ENCODE measurements at places on chromosomes 2 and 18.

- no peak for DNase-seq
These were observed 40.6 kb downstream of the ACTR3 start for GRCh38 chr2:113930448-113930847.

DNA sequence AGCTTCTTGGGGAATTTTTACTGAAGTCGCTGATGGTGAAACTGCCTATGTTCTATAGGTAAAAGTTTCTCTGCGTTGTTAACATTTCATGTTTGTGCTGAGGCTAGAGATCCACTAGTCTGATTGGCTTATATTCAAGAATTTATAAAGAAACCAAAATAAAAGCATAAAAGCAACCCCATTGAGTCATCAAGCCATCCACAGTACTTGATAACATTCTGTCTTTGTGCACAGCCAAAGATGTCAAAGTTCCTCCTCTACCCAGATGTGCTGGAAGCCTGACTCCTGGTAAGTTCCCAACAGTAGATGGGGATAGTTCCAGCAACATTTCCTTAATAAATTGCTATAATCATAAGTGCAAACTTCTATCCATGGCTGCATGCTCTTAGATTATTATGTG is 107.8 kb downstream of the TANC1 start:
- DNase-seq = no peak

DNA sequence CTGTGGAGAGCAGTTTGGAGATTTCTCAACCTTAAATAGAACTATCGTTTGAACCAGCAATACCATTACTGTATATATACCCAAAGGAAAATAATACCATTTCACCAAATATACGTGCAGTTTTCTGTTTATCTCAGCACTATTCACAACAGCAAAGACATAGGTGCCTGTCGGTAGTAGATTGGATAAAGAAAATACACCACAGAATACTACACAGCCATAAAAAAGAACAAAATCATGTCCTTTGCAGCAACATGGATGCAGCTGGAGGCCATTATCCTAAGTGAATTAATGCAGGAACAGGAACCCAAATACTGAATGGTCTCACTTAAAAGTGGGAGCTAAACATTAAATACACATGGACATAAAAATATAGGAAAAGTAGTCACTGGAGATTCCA is 81.3 kb downstream of the SMCHD1 start:
- no peak for DNase-seq

DNA sequence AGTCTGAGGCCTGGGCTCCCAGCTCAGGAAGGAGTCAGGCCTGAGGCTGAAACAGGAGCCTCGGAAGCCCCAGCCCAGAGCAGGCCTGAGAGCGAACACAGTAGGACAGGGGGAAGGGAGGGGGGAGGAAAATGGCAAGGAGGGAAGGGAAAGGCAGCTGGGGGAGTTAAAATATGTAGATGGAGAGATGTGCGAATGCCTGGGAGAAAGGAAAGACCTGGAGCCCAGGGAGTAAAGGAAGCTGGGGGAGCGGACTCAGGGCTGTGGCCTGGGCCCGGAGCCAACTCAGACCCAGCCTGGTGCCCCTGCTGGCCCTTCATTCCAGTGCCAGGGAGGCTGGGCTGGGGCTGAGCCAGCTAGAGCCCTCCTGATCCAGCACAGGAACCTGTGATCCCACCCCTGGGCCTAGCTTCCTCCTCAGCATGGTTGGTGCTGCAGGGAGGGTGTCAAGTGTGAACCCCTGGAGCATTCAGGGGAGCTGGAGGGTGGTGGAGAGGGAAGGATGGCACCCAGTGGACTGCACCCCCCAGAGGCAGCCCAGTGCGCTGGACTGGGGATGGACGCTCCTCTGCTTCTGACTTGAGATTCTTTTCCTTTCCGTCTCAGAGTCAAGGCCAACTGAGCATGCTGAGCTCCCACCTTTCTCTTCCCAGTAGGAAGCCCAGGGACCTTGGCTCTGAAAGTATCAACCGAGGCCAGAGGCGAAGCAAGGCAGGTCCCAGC is 46.3 kb downstream of the EMX1 start:
- DNase-seq = no peak

- DNase-seq = no peak
These were observed 177.7 kb downstream of the INSIG2 start for GRCh38 chr2:118265873-118266455.

- DNase-seq = no peak
These were observed 13.6 kb downstream of the DCC start for GRCh38 chr18:52353589-52353988.
